ENCODE measurements at places on chromosomes 1 and 21. TPM values are rescaled to one million over a fixed set of nuclear protein-coding genes. Genes with fewer than 3 reads are reported as not detected.

The MINDY1 gene
- total RNA-seq: 3.8 TPM

The FTCD gene
- 0.13 TPM for total RNA-seq

The GSTM4 gene
- total RNA-seq: 10.5 TPM

GRCh38 chr1:225654277-225654597 is 1.3 kb upstream of the ENAH start:
- peak; percentile 14 for DNase-seq
